Aorta (tissue), 5 donors: ENCODE measurements at places on chromosomes 11 and 22. TPM values are rescaled to one million over a fixed set of nuclear protein-coding genes. Genes with fewer than 3 reads are reported as not detected.

RFPL1 gene
- total RNA-seq: not detected

C11orf16 gene
- not detected for total RNA-seq

TSGA10IP gene
- not detected for total RNA-seq

TRIM29 gene
- total RNA-seq: 3.6 TPM

GRCh38 chr11:70944636-70945035 is 307.7 kb downstream of the SHANK2 start:
- no peak for DNase-seq

MS4A3 gene
- total RNA-seq: not detected

- DNase-seq: no peak
These were observed 2.3 kb downstream of the SMTN start for GRCh38 chr22:31083377-31083768.

GRCh38 chr22:49473286-49473685 is 354.4 kb downstream of the BRD1 start:
- no peak for DNase-seq

GRCh38 chr11:13465909-13466371 is 2.9 kb upstream of the BTBD10 start:
- no peak for DNase-seq
